NCI-H2081 treated with DMSO at 0.1 percent for 48 hours (cell line): ENCODE measurements at places on chromosomes 6 and 20.
A peak's percentile ranks its signal among the peaks of the same experiment; 100 is the strongest.

DNA sequence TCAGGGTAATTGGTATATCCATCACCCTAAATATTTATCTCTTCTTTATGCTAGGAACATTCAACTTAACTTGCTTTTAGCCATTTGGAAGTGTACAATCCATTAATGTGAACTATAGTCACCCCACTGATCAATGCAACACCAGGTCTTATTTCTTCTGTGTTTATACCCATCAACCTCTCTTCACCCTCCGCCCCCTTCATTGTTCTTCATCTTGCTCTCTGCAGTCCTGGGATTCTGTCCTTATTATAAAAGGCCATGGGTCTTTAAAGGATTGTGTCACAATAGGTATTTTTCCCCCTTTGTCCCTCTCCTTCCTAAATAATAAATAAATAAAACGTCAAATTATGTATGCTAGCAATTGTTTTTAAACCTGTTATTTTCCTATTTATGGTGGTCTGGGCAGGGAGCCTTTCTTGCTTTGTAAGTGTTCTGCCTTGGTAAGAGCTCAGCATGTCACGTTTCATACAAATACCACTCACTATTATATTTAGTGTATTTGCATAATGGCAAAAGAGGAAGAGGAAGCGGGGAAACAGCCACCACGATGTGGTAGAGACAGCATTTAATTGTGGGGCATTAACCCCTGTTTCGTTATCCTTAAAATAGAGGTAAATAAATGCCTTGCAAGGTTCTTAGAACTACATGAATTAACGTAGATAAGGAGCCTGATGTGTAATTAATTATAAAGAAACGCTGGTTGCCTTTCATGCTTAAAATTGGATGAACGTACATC is 1.9 kb downstream of the ABRACL start:
- DNase-seq = no peak

GRCh38 chr6:75855052-75855451 is 106.0 kb downstream of the MYO6 start:
- DNase-seq = no peak

DNA sequence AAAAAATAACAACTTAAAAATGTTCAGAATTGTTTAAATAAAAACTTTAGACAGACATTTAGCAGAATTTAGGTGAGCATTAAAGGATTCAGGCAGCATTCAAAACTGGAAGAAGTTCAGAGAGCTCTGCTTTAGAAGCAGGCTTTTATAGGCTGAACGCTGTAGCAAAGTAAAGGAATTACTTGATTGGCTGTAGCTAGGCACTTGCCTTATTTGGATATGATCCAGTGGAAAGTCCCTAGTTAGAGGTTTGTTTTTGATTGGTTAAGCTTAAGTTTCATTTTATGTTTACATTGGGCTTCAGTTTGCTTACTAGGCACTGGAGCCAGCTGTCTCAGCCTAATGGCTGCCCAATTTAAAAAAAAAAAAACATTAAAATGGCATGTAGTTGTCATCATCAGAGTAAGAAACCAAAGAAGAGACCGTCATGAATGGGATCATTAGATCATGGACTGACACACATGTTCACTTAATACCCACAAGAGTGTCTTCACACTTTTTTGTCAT is 65.1 kb downstream of the CBFA2T2 start:
- DNase-seq = peak; percentile 96

DNA sequence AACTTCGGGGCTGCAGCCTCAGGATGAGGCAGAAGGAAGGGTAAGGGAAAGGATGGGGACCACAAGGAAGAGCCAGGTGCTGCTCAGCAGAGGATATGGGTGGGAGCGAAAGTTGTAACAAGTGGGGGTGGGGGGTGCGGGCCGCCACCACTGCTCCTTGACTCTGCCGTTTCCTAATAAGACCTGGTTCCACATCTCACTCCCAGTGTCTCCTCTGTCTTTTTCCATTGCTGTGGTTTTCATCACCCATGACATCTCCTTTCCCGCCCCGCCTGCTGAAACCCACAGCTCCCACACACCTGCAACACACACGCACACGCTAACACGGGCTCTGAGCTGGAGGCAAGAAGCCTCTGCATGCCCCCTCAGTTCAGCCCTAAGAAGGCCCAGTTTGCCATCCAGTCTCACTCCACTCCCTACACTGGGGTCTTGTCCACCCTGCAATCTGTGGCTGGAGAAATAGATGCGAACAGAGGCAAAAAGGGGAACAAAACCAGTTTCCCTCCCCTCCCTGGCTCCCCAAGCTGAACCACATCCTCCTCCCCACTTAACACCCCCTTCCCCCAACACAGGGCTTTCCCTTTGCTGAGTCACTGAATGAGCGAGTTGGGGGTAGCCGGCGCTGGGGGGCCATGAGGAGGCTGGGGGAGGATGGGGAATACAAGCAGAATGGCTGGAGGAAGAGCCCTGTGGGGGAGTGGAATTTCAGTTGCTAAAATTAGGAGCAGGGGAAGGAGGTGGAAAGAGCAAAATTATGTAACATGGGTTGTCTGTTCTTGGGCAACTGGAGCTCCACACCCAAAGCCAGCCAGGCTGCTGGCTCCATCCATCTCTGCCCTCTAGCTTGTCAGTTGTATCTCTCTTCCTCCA is 11.5 kb downstream of the NFKBIL1 start:
- DNase-seq = no peak

DNA sequence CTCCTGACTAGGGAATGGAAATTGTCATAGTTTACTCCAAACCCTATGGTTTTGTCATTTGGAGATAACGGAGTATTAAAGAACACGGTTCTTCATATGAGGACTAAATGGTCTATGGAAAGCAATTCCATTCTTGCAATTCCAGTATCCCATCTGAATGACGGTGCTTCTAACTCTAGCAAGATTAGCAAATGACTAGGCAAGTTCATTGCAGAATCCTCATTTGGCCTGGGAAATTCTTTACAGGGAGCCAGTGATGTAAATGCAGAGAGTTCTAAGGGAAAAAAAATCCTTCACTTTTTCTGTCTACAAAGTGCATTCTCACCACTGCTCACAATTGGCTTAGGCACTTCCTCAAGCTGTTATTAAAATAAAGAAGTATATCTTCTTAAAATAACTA is 111.5 kb downstream of the MOXD1 start:
- no peak for DNase-seq

DNA sequence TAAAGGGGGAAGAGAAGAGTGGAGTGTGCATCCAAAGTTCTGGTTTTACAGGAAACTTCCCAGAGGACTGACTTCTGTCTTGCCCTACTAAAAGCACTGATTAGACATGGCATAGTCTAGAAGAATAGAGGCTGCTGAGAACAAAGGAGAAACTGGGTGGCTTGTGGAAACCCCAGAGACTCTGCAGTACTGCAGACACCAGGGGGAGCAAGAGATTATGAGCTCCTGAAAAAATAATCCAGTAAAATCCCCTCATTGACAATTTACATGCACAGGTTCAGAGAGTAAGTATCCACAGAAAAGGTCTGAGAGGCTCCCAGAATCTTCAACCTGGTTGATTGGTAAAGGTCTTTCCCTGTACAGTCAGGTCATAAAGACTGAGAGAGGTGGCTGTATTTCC is 48.7 kb upstream of the CLVS2 start:
- DNase-seq = no peak

DNA sequence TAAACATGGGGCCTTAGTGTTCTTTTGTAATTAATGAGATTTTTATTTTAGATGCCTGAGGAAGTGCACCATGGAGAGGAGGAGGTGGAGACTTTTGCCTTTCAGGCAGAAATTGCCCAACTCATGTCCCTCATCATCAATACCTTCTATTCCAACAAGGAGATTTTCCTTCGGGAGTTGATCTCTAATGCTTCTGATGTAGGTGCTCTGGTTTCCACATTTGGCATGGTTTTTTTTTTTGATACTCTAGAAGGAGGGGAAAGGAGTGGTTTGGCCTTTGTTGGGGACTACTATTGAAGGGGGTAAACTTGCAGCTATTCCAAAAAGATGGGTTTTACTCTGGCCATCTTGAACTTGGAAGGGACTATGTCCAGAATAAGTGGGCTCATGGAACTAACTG is 1.7 kb downstream of the HSP90AB1 start:
- no peak for DNase-seq

- no peak for DNase-seq
Measured at GRCh38 chr6:130132286-130132701, 90.5 kb downstream of the SAMD3 start.

DNA sequence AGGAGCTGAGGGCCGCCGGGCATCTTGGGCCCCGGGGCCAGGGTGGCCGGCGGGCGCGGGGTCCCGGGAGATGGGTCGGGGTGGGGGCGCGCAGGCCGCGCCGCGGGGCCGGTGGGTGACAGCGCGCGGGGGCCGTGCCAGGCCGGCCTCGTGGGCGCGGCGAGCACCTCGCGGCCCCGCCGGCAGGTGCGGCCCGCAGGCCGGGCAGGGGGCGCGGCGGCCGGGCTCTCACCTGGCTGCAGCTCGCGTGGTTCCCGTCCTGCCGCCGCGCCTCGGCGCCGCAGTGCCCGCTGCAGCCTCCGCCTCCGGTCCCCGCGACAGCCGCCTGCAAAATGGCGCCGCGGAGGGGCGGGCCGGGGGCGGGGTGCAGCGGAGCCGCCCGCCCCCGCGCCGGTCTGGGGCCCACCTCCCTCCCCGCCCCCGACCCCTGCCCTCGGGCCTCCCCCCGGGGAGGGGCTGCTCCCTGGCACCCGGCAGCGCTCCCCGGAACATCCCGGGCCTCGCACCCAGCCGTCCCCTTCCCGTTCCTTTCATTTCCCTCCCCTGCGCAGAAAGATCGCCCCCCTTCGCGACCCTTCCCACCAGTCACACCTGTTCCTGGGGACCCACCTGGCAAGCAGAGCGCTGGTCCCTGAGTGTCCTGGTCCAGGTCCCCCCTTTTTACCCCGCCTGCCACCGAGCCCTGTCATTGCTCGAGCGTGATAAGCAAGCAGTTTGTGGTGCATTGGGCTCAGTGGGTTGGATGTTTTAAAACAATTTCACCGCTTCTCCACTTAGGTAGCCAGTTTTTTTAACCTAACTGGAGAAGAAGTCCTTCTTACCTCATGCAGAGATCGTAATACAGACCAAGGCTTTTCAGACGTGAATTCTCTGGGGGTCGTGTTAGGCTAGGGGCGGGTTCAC is at the start of gene SLC23A2:
SLC23A2 (minus strand) TSS at position 337 of the 903 bp plus-strand sequence. CDS start 68,948 bp downstream, outside the sequence.
- no peak for DNase-seq

GRCh38 chr6:38432079-38432478 is 207.7 kb downstream of the BTBD9 start:
- no peak for DNase-seq

- no peak for DNase-seq
Measured at GRCh38 chr6:128925765-128926164, 42.8 kb downstream of the LAMA2 start.

- DNase-seq = no peak
Measured at GRCh38 chr20:50297498-50298376, 107.1 kb downstream of the CEBPB start.
